Fibroblast of the aortic adventitia (primary cell): ENCODE measurements at places on chromosomes 6 and 20. TPM values are rescaled to one million over a fixed set of nuclear protein-coding genes. Genes with fewer than 3 reads are reported as not detected.

GPR6 gene
- total RNA-seq = not detected in 2 replicates

DNA sequence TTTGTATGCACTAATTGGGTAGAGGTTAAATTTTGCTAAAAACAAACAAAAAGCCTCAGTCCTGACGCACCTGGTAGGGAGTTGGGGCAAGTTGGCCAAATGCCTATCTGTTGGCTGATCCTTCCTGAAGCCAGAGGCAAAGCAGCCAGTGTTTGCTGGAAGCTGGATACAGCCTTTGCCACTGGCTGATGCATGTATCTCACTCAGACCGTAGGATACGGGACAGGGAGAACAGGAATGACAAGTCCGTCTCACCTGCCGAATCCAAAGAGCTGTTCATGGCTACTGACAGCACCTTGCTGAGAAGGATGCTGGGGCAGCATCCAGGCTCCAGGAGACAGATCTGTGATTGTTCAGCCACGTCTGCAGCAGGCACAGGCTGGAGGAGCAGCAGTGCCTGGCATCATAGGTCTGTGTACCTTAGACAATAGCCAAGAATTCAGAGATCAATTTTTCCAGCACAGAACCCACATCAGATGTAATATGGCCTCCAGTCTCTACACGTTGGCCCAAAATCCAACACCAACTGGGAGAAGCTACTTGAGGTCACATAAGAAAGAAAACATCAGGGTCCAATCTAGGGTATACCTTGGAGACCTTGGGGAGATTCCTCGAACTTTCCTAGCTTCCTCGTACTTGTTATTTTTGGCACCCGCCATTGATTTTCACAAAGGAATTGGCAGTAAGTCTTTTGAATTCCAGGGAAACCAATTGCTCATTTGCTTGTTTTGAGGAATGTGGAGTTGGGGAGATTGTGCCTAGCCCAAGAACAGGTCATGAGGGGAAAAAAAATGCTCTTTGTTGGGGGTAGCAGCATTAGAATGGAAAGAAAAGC is 108.5 kb upstream of the ARMC2 start:
- peak; percentile 81 for DNase-seq

GRCh38 chr20:25220021-25220730 is 24.7 kb downstream of the ENTPD6 start:
- DNase-seq = no peak

- peak; percentile 11 for DNase-seq
Observed at GRCh38 chr6:125421836-125422235, 120.1 kb upstream of the HDDC2 start.
